ENCODE measurements at places on chromosomes 7 and 10.
A peak's percentile ranks its signal among the peaks of the same experiment; 100 is the strongest.

DNA sequence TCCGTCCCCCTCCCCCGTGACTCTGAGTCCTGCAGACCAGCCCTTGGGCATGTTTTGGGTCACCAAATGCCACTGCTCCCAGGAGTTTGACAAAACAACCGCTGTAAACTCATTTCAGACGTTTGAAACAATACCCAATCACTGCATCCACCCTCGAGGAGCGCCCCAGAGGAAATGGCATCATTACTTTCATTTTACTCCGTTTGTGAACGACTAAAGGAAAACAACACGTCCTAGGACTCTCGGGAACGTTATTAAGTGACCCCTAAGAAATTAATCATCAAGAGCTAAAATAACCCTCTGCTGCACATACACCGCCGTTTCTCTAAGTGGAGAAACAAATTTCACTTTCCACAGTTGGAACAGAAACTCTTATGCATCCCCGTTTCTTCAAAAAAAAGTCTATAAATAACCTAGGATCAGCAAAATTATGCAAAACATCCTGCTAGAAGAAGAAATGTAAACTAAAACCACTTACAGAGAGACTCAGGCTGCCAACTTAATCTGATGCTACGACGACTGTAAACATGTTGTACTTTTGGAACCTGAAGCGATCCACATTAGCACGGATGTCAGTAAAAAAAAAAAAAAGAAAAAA, 109.9 kb upstream of the EFCAB10 start:
- peak; percentile 30 for DNase-seq

- no peak for DNase-seq
Observed at GRCh38 chr10:111107846-111108245, 31.0 kb downstream of the ADRA2A start.

DNA sequence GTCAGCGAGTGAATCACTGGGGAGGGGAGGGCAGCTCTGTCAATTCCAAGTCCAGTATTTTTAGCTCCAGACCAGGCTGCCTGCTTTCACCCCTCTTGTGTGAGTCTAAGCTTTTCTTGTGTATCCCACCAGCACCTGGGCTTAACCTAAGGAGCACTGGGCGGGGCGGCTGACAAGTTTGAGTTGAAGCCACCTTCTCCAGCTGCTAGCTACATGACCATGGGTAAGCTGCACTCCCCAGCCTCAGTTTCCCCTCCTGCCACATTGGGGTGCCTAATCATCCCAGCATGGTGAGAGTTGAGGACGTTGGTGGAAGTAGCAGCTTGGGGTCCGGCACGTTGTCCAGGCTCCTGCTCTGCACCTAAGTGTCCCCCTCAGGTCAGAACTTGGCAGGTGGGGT, 89.8 kb upstream of the PCBD1 start:
- DNase-seq: no peak

GRCh38 chr7:98864731-98865453, 4.9 kb downstream of the TMEM130 start:
- DNase-seq: no peak

GRCh38 chr7:40354711-40355110, 219.9 kb downstream of the SUGCT start:
- DNase-seq: no peak

GRCh38 chr10:95476469-95477174, 84.5 kb downstream of the SORBS1 start:
- DNase-seq: no peak

GRCh38 chr7:36171503-36171902, 18.4 kb downstream of the EEPD1 start:
- no peak for DNase-seq

DNA sequence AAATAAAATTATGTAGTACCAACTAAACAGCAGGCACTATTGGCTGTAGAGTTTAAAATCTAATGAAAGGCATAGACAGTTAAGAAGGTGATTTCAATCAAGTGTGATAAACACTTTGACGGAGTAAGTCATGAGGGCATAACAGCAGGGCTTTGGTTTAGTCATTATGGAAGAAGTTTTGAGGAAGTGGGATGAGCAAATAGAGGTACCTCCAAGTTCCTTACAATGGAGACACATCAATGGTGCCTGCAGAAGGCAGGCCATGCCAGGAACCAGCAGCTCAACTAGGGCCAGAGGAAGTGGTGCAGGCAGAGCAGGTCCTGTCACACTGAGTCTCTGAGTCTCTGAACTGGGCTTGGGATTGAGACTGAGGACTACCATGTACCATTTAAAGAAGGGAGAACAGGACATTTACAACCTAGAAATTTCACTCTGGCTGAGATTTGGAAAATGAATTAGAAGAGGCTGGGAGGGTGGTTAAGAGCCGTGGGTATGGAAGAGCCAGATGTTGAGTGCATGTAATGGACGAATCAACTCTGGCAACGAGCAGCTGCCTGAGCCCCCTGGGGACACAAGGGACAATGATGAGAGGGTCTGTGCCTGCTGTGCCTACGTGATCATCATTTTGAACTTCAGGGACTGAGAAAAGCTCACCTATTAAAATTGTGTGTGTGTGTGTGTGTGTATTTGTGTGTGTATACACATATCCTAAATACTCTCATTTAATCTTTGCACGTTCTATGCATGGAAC, 208.7 kb upstream of the POM121L12 start:
- DNase-seq: no peak

GRCh38 chr10:968546-969199, 19.6 kb upstream of the GTPBP4 start:
- no peak for DNase-seq

- peak; percentile 23 for DNase-seq
Observed at GRCh38 chr10:33112831-33113455, 154.9 kb upstream of the ITGB1 start.
